ENCODE measurements at places on chromosomes 4 and X.
A peak's percentile ranks its signal among the peaks of the same experiment; 100 is the strongest.

GRCh38 chrX:148649145-148649795 is 148.9 kb downstream of the AFF2 start:
- no peak for DNase-seq

- no peak for DNase-seq
These were observed 53.4 kb downstream of the IRF2 start for GRCh38 chr4:184420881-184421416.

DNA sequence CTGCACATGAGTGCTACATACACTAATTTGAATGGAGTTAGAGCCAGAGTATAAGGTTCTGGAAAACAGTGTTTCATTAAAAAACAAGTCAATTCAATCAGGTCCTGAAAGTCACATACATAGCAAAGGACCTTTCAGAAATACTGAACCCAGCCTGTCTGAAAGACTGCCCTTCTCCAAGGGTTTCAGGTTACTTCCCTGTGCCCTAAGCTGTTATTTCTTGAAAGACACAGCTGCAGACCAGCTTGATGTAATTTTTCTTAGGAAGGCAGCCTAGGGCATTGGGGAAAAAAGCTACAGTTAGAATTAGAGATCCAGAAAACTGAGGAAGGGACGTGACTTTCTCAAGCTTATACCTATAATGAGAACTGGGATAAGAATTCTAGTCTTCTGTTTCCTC is 155.9 kb upstream of the MAOA start:
- no peak for DNase-seq

GRCh38 chr4:130074096-130074495 is 978.1 kb downstream of the C4orf33 start:
- no peak for DNase-seq

GRCh38 chrX:56284269-56284668 is 52.1 kb downstream of the KLF8 start:
- no peak for DNase-seq

GRCh38 chrX:3244203-3244743 is 102.2 kb downstream of the MXRA5 start:
- peak; percentile 75 for DNase-seq

GRCh38 chrX:44042116-44042515 is 68.9 kb upstream of the NDP start:
- DNase-seq: no peak

DNA sequence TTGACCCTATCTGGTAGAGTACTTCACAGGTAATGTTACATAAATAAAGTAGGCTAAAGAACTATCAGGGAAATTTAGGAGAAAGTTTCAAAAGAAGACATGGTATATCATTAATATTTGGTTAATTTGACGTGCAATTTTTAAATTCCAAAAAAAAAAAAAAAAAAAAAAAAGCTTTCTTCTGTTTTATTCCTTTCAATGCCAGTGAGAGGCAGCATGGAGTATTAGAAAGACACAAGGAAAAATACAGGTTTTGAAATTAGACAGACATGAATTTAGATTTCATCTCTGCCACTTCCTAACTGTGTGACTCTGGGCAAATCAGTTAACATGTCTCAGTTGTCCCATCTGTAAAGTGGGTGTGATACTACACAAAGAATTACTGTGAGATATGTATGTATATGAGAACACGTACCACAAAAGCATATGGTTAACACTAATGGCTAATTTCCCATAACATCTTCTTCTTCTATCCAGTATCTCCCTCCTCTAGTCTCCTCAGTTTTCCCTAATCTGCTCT is 132.5 kb downstream of the GPC3 start:
- DNase-seq: no peak

DNA sequence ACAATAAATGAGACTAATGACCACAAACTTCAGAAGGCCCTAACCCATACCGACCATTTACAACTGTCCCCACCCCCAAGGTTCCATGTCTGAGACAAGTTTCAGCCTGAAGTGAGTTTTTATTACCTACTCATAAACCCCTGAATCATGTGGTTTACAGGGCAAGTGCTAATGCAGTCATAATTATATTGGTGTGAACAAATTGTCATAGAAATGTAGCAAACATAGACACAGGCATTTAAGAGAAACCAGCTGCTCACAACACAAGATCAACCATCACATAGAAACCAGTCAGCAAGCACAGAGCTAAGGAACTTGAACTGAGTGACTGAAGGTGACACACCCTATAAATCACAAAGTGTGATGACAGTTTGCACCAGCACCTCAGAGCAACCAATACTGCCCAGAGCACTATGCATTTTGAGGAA is 173.8 kb upstream of the MID1 start:
- no peak for DNase-seq

GRCh38 chr4:10026485-10026884 is 5.2 kb upstream of the SLC2A9 start:
- DNase-seq: no peak

DNA sequence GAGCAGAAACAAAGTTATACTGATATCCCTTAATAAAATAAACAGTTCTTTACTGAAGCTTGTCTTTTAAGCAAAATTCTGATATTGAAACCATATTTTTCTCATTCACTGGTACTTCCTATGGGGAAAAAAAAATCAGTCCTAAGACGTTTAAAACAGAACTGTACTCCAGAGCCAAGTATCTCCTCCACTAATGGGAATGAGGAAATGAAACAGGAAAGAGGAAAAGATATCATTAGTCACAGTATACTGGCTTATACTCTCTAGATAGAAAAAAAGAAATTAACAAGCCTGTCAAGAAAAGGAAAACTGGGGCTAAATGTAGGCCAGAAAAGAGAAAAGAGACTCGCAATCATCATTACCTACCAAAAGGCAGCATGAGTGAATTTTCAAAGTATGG is 252.7 kb downstream of the CENPC start:
- DNase-seq: no peak

Measured in NCI-H226 (cell line).